ENCODE measurements at places on chromosomes 13 and 19.

- no peak for DNase-seq
Observed at GRCh38 chr19:19710506-19710905, 22.4 kb downstream of the ZNF14 start.

DNA sequence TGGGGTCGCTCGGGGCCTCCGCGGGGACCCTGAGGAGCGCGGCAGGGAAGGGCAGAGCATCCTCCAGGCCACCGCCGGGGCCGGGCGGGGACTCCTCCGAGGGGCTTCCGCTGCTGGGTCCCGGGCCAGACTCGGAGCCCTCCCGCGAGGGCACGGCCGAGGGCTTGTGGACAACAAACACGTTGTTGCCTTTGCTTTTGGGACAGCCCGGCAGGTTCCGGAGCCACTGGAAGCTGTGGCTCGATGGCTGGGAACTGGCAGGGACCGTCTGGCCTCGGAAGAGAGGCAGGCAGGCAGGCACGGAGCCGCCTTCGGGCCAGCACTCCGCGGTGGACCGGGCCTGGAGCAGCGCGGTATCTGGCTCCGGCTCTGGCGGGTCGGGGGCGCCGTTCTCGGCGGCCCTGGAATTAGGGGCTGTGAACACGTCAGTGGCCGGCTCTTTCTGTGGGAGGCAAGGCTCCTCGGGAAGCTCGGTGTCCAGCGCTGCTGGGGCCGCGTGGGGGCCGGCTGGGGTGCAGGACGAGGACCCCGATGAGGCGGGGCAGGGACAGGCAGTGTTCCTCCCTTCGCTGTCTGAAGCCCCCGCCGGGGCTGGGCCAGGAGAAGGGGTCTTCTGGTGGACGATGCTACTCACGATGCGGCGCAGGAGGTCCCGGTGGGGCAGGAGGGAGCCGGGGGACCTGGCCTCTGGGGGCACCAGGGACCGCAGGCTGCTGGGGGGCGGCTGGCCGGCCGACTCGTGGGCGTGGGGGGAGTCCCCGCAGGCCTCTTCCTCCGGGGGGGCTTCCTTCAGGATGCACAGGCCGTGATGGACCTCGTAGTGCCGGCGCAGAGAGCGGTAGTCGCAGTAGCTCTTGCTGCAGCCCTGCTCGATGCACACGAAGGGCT lies 27.6 kb downstream of the ZNF541 start:
- DNase-seq = no peak

DNA sequence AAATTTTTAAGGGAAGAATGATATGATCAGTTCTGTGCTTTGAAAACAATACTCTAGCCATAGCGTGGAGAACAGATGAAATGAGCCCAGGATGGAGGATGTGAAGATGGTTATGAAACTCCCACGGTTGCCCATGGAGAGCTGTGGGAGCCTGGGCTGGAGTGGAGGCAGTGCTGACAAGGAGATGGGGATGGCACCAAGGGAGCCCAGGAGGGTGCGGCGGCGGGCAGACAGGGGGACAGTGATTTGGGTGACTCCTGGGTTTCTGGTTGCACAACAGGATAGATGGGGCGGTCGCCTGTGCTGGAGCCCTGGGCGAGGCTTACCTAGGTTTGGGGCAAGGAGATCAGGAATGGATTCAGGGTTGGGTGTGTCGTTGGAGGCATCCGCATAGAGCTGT lies 15.9 kb downstream of the ARHGEF7 start:
- DNase-seq = no peak

- no peak for DNase-seq
Observed at GRCh38 chr13:111139452-111139851, 24.3 kb downstream of the ARHGEF7 start.

DNA sequence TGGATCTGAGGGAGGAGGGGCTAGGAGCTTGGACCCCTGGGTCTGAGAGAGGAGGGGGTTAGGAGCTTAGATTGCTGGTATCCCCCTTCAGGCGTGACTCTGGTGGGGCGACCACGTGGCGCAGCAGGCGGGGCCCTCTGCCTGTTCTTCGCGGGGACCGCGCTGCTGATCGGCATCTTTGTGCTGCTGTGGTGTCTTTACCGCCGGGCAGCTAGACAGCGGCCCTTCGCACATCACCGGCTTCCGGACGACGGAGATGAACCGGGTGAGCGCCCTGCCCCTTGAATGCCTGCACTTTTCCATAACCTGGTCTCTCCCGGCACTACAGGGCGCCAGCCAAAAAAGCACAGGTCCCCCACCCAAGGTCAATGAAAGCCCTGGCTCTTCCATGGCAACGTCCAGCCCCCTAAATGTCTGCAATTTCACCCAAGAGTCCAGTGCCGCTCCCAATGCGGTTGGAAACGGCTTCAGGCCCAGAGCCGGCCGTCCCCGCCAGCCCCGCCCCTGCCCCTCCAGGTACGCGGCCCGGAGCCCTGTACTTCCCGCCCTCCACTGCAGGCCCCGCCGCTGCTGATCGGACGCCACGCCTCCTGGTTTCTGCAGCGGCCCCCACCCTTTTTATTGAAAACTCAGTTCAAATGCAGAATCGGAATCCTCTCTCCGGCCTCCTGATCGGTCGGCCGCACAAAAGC lies 2.8 kb downstream of the GFY start:
- DNase-seq = no peak

DNA sequence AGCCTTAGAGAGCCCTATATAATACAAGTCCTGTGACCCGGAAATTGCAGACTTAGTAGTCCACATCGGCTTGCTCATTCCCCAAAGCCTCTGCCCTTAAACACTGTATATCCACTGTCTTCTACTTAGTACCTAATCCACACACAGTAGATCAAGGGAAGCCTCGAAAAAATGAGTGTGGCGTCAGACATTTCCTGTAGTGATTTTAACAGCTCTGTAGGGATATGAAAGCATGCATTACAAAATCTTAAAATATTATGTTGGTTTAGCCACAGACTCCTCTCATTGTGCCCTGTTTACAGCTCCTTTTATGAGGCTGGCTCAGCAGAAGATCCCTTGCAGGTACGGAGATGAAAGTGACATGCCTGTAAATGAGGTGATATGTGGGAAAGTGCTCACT lies 416.3 kb downstream of the LIG4 start:
- DNase-seq = no peak

DNA sequence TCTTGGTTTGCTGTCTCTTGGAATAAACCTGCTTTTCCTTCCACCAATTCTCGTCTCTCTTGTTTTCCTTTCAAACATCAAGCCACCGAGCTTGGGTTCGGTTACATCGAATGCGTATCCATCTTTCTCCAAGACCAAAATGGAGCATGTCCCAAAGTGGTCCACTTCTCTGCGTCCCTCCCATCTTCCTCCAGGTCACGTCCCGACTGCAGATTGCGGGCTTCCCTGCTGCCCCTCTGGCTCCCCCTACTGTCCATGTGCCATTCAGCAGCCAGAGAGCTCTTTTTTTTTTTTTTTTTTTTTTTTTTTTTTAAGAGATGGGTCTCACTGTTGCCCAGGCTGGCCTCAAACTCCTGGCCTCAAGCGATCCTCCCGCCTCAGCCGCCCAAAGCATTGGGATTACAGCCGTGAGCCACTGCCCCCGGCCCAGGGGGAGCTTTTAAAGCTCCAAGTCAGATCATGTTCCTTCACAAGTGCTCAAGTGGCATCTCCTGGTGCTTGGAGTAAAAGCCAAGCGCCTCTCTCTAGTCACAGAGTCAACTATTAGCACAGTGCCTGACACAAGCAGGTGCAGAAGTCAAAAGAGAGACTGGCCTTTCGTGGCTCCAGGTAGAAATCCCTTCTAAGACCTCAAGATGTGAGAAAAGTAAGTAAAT lies 10.0 kb downstream of the COL5A3 start:
- no peak for DNase-seq

DNA sequence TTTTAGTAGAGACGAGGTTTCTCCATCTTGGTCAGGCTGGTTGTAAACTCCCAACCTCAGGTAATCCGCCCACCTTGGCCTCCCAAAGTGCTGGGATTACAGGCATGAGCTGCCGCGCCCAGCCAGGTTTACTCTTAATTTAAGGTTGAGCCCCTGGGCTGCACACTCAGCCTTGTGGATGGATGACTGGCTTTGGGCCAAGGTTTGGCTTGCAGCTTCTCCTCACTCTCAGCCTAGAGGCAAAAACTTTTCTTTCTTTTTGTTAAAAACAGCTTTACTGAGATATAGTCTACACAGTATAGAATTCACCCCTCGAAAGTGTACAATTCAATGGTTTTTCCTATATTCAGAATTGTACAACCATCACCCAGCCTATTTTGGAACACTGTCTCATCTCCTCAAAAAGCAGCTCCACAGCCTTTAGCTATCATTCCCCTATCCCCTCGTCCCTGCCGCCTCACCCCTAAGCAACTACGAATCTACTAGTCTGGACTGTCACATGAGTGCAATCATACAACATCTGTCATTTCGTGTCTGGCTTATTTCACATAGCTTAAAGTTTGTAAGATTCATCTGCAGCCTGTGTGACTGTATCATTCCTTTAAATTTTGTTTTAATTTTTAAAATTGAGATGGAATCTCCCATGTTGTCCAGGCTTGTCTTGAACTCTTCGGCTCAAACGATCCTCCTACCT lies 14.5 kb upstream of the TSPAN16 start:
- DNase-seq = no peak

DNA sequence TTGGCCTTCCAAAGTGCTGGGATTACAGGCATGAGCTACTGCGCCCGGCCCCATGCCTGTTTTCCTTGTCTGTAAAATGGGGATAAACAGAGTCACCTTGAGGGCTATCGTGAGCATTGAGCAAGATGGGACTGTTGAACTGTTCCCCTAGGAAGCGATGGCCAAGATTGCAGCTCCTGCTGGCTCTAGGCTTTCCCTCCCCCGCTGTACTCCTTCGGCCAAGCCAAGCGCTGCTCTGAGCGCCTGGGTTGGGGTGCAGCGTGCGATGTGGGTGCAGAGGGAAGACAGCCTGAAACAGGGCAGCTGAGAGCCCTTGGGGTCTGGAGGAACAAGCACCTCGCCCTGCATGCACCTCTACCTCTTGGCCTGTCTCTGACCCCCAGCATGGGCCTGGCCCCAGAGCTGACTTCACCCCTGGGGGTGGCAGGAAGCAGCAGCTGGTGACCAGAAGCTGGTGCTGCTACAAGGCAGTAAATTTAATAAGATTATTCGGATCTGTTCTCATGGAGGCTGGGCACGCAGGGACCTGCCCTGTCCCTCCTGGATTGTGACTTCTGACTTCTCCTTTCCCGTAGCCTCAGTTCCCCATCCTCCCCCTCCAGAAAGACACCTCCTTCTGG lies 5.3 kb downstream of the GNG8 start:
- DNase-seq = no peak

- no peak for DNase-seq
Observed at GRCh38 chr13:91400063-91400399, 1.6 kb downstream of the GPC5 start.

DNA sequence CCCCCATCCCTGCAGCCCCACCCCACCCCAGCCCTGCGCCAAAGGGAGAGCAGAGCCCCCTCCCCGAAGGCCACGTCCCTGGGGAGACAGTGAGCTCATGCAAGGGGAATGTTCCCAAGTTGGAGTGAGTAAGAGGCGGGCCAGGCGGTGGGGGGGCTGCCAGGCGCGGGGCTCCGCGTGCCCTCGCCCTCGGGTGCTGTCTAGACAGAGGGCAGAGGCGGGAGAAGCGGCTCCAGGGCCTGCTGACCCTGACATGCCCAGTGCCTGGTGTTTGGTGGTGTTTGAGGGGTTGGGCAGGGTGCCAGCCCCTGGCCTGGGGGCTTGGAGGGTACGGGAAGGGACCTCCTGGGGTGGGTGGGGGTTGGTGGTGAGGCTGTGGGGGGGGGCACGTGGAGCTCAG lies 1.0 kb downstream of the FSTL3 start:
- DNase-seq = no peak

GRCh38 chr19:15464394-15465385 lies at the start of gene RASAL3:
TSS of gene RASAL3 (minus strand) at chr19:15464544. CDS start at chr19:15464358, 186 bp downstream.
- DNase-seq = no peak

- DNase-seq = no peak
Observed at GRCh38 chr13:102769679-102770078, 3.9 kb downstream of the TEX30 start.

DNA sequence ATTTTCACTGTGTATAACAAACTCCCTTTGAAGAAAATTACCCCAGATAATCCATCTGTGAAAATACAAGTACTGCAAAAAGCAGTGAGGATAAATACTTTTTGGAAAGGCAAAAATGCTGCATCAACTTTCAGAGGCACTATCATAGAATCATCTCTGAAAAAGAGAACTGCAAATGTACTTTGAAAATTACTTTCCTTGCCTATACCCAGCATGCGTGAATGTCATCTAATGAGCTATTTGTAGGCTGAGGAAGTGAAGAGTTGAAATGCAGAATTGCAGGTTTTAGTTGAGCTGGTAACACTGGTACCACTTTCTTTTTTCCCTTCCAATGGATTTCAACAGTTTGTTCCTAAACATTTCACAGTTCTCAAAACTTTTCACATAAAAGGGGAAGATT lies 196.7 kb downstream of the TBC1D4 start:
- DNase-seq = no peak

DNA sequence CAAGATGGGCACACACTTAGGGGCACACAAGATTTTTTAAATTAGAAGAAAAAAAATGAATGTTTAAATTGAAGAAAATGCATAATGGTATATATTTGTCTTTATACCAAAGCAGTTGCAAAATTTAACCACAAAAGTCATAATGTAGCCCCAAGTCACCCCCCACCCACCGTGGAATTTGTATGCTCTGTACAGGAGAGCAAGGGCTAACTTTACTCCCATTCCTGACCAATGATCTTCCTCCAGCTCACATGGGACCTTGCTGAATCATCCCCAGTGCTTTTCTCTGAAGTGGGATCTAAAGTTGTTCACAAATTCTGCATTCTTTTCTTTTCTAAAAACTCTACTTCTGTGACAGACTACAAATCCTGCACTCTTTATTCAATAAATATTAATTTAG lies 597.0 kb downstream of the UQCRFS1 start:
- no peak for DNase-seq

GRCh38 chr13:85314686-85315085 lies 484.5 kb downstream of the SLITRK6 start:
- no peak for DNase-seq

DNA sequence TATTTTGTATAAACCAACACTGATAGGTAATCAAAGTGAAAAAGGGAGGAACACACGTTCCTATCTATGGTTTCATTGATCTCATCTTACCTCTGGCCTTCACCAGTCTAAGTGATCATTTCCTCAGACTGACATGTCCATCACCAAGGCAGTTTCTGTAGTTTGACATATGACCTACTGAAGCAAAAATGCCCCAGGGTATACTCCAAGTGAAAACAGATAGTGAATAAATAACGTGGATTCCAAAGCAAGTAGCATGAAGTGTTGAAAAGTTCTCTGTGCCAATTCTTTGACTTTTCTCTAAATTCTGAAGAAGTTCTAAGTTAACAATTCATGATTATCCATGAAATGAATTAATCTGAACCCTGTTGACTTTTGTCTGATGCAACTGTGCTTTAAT lies 334.2 kb upstream of the SGCG start:
- no peak for DNase-seq

DNA sequence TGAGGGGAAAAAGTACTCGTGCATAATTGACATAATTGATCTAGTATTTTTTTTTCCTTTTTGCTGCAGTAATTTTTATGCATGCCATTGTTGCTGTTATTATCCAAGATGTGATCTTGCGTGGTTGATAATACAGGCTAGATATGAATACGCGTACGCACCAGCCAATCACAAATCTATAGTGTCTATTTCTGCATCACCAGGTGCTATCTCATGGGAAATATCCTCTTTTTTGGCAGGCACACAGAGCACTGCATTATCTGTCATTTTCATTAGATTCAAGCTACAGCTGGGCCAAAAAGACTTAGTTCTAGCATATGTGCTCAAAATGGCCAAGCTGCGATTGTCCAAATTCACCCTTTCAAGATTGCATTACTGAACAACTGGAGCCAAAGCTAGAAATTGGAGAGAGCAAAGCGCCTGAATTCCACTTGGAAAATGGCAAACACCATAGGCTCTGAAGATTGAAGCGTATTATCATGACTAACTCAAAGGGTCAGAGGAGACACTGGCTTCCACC lies 181.1 kb downstream of the TSHZ3 start:
- no peak for DNase-seq
